ENCODE measurements at places on chromosomes 1 and 21. TPM values are rescaled to one million over a fixed set of nuclear protein-coding genes. Genes with fewer than 3 reads are reported as not detected.

DNA sequence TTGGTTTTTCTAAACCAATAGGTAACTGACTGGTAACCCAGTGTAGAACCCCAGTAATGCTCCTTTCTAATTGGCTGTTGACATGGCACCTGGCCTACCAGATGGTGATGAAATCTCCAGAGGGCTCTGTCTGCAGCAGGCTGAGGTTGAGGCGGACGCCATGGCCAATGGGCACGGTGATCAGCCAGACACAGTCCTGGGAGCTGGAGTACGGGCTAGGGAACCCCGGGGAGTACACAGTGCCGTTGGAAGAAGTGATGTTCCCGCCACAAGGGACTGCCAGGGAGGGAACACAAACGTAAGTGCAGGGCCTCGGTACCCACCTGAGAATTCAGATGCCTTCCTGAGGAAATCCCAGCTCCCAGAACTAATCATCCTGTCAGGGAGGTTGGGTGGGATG lies 129.8 kb downstream of the ZSCAN20 start:
- DNase-seq, result peak; percentile 68

GRCh38 chr1:201015551-201016091 lies 7.9 kb downstream of the KIF21B start:
- no peak for DNase-seq

GRCh38 chr1:22697980-22698379 lies 12.7 kb upstream of the EPHB2 start:
- no peak for DNase-seq

DNA sequence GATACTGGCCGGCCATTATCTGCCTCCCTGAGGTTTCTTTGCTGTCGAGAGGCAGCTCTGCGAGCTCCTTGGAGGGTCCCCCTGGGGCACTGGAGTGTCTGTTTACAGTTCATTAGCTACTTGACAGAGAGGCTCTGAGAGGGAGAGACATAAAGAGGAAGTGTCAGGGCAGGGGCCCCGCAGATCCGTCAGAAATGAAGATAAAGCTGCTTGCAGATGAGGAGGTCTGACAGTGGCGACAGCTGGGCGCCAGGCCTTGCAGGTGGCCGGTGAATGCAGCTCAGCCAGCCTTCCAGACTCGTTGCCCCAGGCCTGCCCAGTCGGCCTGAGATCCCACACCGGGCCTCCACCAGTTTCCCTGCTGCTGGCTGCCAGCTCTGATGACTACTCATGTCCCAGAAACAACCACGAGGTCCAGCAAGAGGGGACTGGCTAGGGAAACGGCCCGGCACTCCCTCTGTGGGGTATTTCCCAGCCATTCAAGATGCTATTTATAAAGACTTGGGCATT lies 84.7 kb downstream of the DISP3 start:
- DNase-seq, result no peak

The RIPPLY3 gene
- not detected for total RNA-seq

The OR10Z1 gene
- not detected for total RNA-seq

GRCh38 chr1:116179419-116179818 lies 68.2 kb downstream of the MAB21L3 start:
- DNase-seq, result no peak

GRCh38 chr1:100924212-100924611 lies 28.3 kb downstream of the SLC30A7 start:
- DNase-seq, result no peak

GRCh38 chr1:82893712-82894470 lies 1093.2 kb downstream of the ADGRL2 start:
- no peak for DNase-seq

DNA sequence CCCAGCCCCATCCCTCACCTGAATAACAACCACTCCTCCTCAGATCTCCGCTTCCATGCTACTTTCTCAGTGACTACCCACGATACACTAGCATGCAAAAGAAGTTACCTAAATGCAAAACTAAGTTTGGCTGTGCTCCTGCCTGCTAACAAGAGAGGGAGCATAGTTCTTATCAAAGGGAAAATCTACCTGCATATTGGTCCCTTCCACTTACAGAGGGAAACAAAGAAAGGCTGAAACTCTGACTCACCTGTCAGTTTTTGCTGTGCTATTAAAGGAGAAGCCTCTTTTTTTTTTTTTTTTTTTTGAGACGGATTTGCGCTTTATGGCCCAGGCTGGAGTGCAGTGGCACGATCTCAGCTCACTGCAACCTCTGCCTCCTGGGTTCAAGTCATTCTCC lies 43.8 kb upstream of the RAVER2 start:
- DNase-seq, result no peak

The S100A7 gene
- not detected for total RNA-seq

The IFI44 gene
- 32.7 TPM for total RNA-seq

The HAO2 gene
- total RNA-seq, result not detected

DNA sequence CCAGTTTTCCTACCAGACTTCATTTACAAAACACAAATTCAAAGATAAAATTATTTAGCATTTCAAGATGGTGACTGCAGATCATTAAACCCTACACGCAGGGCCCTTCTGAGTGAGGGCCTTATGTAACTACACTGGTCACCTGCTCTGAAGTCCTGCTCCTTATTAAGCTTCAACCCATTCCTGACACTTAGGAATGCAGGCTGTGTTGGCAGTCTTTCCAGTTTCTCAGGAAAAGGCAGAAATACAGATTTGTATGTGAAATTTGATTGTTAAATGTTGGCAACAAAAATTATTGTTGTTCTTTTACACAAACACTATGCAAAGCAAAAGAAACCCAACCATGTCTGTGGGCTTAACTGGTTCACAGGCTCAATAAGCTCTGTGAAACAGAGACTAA lies 25.8 kb upstream of the BCAS2 start:
- DNase-seq, result no peak

DNA sequence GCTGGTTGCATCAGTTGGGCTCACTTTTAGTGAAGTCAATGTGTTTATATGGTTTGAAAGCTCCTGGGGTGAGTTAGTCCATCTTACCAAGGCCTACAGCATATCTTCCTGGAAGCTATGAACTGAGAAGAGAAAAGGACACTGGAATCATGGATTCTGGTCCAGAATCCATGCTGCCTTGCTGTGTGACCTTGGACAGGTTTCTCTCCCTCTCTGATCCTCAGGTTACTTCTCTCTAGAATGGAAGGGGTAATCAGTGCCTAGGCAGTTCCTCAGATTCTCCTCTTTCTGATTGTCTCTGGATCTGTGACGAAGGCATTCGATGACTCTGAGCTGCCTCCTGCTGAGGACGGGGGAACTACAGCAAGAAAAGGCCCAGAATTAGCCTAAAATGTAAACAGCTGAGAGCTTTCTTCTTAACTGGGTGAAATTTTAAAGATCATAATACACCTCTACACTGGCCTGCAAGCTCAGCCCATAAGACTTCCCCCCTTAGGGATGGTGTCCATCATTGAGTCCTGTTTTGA lies 425.0 kb upstream of the VAMP3 start:
- DNase-seq, result no peak
